GM06990 (cell line): ENCODE measurements at places on chromosomes 12 and 14.
A peak's percentile ranks its signal among the peaks of the same experiment; 100 is the strongest.

GRCh38 chr12:109047081-109047805 is 5.1 kb upstream of the USP30 start:
- DNase-seq = no peak

DNA sequence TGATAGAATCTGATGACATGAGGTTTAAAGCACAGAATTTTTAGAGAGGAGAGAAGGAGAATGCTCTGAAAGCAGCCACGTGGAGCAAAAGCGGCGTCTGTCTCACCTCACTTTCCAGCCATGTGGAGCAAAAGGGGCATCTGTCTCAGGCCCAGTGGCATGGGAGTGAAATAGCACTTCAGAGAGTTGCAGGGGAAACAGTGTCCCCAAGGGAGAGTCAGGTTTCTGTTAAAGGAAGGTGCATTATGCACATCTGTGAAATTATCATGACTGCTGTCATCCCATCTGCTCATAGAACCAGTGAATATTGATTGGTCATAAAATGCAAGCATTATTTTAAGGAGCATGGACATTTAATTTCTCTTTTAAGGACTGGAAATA is 124.0 kb downstream of the BICD1 start:
- DNase-seq = no peak

DNA sequence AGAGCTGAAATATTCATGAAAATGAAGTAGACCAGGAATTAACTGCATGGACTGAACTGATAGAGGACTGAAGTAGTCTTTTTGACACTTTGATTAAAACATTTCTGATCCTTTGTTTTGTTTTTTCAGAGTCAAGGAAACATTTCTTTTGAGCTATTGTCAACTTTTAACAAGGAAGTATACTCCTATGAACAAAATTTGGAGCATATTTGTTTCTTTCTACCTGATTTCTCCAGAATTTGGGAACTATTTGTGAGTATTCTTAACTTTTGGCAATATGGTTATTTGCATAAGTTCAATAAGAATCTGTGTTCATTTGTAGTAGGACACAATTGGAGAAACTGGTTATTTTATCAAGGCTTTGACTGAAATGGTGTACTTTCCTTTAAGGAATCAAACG is 71.3 kb upstream of the HECTD1 start:
- no peak for DNase-seq

DNA sequence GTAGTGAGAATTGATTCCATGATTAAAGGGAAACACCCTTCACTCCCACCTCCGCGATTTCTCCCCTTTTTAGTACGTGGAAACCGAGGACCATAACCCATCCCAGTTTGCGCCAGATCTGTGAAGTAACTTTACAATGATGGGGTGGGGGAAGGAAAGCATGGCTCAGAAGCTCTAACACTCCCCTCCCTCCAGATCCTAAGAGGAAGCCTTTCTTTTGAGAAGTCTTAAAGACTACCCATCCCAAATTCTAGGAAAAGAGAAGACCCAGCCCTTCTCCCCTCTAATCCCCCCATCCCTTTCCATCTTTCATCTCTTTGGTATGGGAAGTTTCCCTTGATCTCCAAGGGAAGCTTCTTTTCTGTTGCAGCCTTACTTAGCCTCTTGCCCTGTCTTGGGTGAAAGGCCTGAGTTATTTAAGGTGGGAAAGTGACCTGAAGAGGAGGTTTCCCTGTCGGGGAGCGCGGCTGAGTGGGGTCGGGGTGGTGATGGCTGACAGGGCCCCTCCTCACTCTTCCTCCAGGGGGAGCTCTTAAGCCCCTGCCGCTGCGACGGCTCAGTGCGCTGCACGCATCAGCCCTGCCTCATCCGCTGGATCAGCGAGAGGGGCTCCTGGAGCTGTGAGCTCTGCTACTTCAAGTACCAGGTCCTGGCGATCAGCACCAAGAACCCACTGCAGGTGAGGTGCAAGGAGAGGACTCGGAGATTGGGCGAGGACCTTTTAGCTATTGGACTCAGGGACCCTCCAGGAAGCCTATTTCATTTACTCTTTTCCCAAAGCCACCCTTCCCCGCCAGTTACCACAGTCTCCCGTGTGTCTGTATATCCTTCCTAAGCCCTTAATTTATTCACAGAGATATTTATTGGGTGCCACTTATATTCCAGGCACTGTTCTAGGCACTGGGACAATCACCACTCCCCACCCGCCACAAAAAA is 1.8 kb downstream of the MARCHF9 start:
- peak; percentile 50 for DNase-seq

GRCh38 chr12:15173142-15173541 is 48.1 kb downstream of the RERG start:
- no peak for DNase-seq

DNA sequence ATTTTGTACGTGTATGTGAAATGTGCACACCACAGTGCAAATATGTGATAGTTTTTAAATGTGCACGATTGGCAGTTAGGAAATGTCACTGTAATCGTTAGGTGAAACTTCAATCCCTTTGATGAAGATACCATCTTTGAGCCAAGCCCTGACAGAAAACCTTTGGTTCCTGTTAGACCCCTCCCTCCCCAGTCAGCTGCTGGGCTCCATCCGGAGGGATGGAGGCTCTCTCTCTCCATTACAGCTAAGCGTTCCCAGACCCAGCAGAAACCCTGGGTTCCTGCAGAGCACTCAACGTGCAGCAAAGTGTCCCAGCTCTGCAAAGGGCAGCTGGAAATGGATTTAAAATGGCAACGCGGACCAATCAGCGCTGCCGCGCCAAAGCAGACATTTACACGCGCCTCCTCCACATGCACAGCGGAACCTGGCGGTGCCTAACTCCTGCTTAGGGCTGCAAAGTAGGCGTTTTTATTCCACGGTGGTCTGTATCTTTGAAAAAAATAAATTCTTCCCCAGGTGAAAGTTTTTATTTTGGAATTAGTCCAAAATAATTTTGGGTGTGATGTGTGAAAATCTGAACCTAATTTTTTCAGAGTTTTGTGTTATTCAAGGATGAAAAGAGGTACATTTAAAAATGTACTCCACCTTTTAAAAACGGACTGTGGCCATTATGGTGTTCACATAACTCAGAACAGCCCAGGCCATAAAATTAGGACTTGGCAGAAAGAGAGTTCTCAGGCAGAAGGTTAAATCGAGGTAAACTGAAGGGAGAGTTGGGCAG is 1.4 kb upstream of the HMGA2 start:
- no peak for DNase-seq

DNA sequence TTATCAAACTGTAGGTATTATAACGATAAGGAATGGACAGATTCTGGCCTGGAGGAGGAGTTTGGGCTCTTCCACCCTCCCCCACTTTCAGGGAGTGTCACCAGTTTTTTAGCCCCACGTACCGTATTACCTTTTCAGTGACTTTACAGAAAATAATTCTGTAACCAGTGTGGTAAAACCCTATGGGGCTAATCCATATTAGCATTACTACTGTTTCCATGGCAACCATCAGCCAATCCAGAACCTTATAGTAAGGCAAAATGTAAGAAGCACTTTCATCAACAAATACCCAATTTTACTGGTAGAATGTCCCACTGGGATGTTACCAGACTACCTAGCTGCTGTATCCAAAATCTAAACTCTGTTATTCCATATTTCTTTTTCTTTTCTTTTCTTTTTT is 50.7 kb downstream of the BICDL1 start:
- DNase-seq = no peak

DNA sequence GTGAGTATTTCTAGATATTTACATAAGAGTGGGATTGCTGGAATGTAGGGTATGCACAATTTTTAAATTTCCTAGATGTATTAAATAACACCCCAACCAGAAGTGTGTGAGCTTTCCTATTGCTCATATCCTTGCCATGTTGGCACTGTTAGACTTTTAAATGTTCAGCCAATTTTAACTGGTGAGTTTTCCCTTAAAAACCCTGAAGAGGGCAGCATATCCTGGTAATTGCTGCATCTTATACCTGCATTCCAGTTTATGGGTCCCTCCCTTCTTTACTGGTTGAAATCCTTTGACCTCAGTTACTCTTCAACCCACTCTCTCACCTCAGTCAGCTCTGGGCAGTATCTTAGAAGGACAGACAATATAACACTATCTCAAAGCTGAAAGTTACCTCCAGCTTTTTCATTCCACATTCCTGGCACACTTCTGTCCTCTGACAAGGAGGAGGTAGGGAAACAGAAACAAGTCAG is 270.6 kb downstream of the PAWR start:
- no peak for DNase-seq

DNA sequence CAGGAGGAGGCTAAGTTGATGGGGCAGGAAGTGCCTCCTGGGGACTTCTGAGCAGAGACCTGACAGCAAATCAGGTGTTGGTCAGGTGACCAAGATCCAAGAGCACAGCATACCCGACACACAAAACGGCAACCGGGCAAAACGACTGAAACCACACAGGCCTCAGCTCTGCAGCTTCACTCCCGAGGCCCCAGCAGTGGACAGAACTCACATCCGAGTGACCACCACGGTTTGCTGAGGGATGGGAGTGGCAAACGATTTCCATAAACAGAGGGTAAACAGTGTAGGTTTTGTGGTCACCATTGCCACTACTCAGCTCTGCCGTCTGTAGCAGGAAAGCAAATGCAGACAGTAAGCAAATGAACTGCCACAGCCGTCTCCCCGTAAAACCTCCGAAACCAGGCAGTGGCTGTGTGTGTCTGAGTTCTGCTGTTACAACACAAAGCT is 14.4 kb downstream of the CHFR start:
- no peak for DNase-seq

DNA sequence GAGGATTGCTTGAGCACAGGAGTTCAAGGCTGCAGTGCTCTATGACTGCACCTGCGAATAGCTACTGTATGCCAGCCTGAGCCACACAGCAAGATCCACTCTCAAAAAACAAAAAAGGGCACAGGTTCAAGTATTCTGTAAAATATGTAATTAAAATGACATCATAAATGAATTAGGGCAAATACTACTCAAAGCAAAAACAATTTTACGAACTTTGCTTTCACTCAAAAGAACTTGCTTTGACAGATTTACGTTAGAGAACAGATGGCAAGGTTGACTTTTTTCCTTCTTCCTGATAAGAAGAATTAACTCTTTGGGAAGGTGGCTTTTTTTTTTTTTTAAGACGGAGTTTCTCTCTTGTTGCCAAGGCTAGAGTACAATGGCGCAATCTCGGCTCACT is 44.0 kb upstream of the EAPP start:
- no peak for DNase-seq

DNA sequence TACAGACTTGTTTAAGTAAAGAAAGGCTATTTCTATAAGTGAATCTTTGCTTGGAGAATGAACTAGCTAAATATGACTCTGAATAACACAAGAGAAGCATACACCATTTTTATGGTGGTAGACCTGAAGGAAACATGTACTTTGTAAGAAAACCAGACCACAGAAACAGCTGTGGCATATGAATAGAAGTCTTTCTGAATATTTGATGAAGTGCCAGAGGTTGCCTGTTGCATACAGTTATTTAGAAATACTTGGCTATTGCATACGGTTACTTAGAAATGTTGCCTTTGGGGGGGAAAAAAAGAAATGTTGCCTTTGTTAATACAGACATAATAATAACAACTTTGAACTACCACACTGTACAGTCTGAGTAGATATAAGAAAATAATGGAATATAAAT is 16.8 kb upstream of the LEMD3 start:
- DNase-seq = no peak

DNA sequence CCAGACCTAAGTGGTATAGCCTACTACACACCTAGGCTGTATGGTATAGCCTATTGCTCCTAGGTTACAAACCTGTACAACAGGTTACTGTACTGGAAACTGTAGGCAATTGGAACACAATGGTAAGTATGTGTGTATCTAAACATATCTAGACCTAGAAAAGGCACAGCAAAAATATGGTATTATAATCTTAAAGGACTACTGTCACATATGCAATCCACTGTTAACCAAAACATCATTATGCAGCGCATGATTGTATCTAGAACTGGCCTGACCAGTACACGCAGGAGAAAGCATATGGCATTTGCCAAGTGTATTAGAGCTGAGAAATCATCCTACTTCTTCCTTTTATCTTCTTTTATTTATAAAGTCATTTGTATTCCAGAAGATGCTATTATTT is 75.5 kb downstream of the SLC8A3 start:
- DNase-seq = no peak

- DNase-seq = no peak
Observed at GRCh38 chr12:82554529-82554928, 132.2 kb upstream of the TMTC2 start.

GRCh38 chr12:60197589-60197988 is 601.8 kb downstream of the SLC16A7 start:
- DNase-seq = no peak

DNA sequence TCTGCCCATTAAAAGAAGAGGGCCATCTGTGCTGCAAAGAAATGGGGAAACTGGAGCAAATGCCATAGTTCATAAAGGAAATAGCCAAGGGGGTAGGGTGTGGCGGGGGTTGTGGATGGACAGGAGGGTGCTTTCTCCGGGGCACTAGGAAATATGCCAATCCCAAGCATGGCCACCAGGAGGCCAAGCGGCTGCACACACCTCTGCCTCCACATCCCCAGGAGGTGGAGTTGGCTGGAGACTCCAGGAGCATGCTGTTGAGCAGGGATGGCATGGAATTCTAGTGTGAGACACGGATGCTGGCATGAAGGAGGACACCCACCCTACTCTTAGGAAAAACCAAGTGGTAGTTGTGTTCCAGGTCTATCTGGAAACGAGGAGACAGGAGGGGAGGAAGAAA is 25.2 kb downstream of the NID2 start:
- DNase-seq = no peak

DNA sequence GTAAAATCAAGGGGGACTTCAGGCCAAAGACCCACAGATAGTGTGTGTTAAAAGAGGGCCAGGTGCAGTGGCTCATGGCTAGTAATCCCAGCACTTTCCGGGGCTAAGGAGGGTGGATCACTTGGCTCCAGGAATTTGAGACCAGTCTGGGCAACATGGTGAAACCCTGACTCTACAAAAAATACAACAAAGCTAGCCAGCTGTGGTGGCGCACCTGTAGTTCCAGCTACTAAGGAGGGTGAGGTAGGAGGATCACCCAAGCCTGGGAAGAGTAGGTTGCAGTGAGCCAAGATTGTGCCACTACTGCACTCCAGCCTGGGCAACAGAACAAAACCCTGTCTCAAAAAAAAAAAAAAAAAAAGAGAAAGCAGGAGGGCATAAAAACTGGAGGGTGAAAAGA is 8.5 kb downstream of the VCPKMT start:
- no peak for DNase-seq

GRCh38 chr14:69853774-69854173 is 25.4 kb upstream of the SMOC1 start:
- DNase-seq = no peak

GRCh38 chr12:78088391-78088832 is 257.7 kb downstream of the NAV3 start:
- DNase-seq = no peak

- peak; percentile 22 for DNase-seq
Observed at GRCh38 chr12:96375841-96376604, 24.2 kb downstream of the CDK17 start.

- no peak for DNase-seq
Observed at GRCh38 chr12:88416786-88417185, 163.5 kb downstream of the KITLG start.

DNA sequence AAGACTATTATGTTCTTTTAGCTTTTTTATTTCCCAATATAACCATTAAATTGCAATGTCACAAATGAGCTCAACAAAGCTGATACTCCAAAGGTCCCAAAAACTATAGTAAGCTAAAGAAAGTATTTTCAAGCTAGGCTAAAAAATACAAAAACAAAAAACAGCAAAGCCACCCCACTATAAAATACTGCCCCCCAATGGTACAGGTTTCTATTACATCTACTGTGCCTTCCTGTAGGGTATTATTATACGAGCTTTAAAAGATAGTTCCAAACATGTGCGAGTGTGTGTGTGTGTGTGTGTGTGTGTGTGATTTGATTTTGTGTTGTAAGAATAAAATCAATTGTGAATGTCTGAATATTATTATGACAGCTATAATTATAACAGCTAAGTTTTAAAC is 1.1 kb downstream of the IFNG start:
- DNase-seq = no peak
